Activated CD4-positive, alpha-beta T cell treated with anti-CD3 and anti-CD28 coated beads for 36 hours (primary cell): ENCODE measurements at places on chromosomes 2 and 18.

DNA sequence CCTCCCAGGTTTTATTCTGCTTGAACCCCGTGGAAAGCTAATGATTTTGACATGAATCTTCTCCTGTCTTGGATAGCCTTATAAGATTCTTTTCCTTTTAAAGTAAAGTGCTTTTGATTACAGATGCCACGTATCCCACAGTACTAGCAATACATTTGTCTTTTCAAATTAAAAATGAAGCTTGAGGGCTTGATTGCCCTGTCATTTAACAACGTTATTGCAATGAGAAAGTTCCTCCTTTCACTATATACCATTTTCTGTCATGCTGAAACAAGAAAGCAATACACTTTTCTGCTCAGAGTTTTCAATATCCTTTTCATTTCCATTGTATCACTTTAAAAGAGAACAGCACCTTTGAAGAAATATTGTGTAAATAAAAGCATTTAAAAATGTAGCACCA, 814.7 kb downstream of the LRP1B start:
- no peak for DNase-seq

- peak; percentile 32 for DNase-seq
Measured at GRCh38 chr2:27907547-27907946, 17.0 kb downstream of the BABAM2 start.

GRCh38 chr2:121398853-121399252, 113.9 kb upstream of the TFCP2L1 start:
- no peak for DNase-seq

- DNase-seq: no peak
Measured at GRCh38 chr2:60294901-60295635, 258.4 kb downstream of the BCL11A start.

DNA sequence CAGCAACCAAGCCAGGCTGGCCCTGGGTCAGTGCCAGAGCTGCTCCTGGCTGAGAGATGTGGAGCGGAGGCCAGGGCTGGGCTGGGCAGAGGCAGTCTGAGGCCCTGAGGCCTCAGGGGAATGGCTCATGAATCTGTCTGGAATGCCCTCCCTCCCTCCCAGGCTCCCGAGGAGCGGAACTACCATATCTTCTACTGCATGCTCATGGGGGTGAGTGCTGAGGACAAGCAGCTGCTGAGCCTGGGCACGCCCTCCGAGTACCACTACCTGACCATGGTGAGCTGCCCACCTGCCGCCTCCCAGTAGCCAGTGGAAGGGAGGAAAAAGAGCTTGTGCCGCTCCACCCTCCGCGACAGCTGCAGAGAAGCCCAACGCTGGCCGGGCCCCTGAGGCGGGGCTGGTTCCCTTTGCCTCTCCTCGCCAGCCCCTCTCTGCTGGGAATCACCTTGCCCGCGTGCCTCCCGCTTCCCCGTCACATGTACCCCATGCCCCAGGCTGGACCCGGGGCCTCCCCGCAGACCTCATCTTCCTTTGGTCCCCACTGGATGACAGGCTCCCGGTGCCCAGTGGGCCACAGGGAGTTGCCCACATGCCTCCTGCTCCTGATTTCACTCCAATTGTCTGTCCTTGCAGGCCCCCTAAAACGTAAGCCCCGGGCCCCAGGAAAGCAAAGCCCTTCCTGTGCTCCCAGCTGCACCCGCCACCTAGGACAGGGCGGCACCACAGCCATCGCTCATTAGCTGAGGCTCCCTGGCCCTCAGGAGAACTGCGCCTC, 41.1 kb downstream of the MYO7B start:
- no peak for DNase-seq

DNA sequence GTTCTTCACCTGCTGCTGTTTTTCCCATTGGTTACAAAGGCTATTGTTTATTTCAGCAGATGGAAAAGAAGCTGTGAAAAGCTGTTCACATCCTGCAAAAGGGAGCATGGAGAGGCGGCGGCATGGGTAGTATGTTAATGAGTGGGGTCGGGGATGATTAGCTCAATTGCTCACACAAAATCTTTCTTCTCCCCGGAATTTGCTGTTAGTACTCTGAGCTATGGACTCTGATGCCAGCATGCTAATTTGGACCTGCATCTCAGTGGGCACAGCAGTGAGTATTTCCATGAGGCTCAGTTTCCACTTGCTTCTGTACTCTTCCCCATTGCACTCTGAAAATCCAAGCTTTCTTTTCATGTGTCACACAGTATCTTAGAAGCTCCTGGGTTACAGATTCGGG, 61.6 kb downstream of the DNER start:
- DNase-seq: no peak

DNA sequence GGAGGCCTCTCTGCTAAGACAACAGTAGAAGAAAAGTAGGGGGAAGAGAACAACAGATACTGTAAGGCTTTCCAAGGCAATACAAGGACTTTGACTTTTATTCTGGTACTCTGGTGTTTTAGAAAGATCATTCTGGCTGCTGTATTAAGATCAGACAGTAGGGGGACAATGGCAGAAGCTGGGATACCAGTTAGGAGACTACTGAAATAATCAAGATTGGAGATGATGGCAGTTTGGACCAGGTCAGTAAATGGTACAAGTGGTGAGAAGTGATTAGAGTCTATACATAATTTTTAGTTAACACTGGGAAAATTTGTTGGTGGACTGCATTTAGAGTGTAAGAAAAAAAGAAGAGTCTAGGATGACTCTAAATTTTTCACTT, 139.7 kb downstream of the ROCK1 start:
- DNase-seq: no peak

DNA sequence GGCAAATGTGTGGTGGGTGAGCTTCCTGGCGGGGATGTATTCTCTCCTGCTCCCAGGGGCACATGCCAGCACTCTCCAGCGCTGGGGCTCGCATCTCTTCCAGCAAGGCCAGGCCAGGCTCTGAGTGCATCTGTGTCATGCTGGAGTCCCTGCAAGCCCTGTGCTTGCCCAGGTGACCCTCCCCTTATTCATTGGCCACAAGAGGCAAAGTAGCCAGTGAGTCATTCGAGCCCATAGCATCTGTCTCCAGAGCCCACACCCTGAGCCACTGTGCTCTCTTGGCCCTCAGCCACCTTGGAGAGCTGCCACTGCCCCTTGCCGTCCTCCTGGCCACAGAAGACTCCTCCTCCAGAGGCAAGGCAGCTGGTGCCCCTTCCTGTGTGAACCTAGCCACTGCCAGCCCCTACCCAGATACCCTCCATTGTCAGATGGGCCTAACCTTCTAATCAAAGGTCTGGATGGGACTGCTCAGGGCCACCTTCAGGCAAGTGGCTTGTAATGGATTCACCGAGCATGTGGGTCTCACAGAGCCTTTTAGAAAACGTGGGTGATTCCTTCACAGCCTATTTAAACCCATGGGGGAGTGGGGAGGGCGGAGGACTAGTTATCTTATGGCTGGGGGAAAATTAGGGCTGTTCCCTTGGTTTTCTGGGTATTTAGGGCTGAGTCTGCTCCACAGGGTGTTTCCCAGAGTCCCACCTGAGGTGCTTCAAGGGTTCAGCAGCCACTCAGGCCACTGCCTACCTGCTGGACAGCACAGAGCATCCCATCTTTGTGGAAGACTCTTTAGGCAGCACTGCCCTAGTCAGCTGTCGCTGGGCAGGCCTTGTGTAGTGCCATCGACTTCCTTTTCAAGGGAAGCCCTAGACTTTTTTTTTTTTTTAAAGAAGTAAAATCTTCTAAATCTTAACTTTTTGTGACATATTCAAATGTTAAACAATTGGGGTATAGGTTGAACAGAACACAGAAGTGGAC, 137.4 kb downstream of the ACOXL start:
- no peak for DNase-seq

GRCh38 chr18:59893971-59894370, 5.8 kb upstream of the PMAIP1 start:
- no peak for DNase-seq

DNA sequence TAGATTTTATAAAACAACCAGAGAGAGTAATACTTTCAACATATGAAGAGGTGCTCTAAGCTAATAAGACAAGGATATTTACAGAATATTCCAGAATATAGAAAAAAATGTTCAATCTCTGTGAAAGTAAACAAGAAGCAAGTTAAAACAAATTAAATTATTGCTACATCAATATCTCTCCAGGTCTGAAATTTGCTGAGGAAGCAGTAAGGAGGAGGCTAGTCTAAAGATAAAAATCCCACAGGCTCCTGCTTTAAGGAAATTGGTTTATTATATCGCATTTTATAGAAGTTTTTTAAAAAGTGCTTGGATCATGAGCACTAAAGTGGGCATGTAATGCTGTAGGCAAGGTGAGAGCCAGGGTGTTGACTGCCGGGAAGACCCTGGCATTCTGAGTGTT, 39.7 kb upstream of the ASB18 start:
- DNase-seq: no peak

GRCh38 chr2:15712551-15713342, 121.1 kb downstream of the DDX1 start:
- no peak for DNase-seq

DNA sequence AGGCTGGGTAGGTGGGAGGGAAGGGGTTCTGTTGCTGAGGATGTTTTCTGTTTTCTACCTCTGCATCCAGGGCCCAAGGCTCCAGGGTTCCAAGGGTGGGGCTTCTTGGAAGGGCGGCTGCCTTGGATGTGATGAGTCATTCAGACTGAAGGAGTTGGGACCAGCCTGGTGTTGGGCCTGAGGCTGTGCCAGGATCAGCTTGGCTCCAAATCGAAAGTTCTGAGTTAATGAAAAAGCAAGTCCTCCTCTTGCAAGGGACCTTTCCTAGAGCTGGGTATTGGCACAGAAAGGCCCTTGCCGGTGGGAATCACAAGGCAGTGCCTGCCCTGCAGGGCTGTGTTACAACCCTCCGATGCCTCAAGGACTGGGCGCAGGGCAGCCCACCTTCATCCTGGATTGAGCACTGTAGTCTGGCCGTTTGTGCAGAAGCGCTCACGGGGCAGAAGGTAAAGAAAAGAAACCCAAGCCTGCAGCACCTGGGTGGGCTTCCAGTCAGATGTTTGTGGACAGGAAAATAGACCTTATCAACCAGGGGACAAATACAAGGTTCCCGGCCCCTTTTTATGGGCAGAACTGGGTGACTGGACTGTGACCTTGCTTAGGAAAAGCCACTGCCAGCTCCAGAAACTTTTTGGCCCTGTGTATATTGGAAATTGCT, 52.5 kb upstream of the MCFD2 start:
- DNase-seq: no peak

DNA sequence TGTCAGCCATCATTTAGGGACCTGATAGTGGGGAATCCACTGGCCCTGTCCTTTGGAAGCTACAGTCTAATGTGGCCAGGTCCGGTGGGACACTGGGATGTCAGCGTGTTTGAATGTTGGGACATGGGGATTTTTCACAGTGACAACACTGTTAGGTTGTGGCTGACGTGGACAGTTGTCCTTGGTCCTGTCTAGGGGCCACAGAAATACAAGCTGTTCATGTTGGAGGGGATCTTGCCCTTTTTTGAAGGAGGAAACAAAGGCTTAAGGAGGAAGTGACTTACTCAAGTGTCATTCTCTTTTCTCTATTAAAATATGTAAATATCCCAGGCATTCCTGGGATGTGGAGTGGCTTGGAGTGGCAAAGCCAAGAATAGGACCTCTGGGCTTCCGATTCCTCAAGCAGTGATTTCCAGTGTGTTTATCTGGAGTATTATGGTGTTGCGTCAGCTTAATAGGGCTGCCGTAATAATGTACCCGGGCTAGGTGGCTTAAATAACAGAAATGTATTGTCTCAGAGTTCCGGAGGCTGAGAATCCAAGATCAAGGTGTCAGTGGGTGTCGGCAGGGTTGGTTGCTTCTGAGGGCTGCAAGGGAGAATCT, 8.5 kb downstream of the ACOXL start:
- no peak for DNase-seq

- DNase-seq: no peak
Measured at GRCh38 chr2:113940891-113941290, 51.0 kb downstream of the ACTR3 start.

GRCh38 chr2:53432936-53433335, 334.7 kb upstream of the CHAC2 start:
- DNase-seq: no peak

DNA sequence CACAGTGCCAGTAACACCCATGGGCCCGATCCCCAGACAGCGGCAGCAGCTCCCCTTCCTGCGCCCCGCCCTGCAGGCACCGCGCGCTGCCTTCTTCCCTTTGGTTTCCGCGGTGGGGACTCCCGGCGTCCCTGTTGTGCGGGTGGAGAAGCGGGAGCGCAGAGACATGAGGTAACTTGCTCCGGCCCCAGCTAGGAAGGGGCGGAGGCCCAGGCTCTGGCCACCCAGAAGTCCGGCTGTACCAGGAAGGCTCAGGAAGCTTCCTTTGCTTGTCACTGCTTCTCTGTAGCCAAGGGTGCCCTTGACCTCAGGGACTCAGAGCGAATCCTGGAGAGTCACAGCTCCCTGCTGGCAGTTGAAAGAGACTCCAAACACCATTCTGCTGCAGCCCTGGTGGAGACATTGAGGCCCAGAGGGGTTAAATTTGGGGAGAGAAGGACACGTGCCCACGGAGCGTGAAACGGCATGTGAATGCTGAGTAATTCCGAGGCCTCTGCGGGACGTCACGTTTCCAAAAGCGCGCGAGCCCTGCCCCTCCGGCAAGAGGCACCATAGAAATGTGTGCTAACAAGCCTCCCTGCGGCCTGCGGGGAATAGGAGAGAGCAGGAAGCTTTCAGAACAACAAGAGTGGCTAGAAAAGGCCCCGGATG, 6.7 kb upstream of the ADCY3 start:
- DNase-seq: peak; percentile 56

GRCh38 chr18:69866212-69866611, 81.5 kb downstream of the CD226 start:
- DNase-seq: no peak

GRCh38 chr18:76518860-76519538, 24.0 kb upstream of the ZNF516 start:
- DNase-seq: no peak

DNA sequence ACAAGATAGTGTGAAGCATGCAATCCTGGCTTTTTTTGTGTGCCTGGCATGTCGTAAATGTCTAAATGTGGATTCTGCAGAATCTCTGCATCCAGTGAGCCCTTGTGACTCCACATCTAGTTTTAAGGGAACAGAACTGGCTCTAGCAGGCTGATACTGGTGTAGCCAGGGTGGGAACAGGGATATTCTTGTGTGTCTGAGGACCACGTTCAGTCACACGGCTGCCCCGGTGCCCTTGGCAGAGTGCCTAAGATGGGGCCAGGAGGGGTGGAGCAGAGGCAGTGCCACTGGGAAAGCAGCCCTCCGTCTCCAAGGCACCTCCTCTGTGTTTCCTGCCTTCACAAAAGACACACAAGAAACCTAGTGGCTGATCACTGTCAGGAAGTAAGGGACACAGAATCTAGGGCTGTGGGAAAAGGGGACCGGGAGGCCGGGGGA, 91.5 kb upstream of the PARD3B start:
- DNase-seq: no peak

- DNase-seq: no peak
Measured at GRCh38 chr2:177869912-177870311, 202.7 kb downstream of the PDE11A start.

- DNase-seq: peak; percentile 57
Measured at GRCh38 chr18:27599202-27599829, 414.2 kb upstream of the CHST9 start.
